ENCODE measurements at places on chromosomes 2 and 18. TPM values are rescaled to one million over a fixed set of nuclear protein-coding genes. Genes with fewer than 3 reads are reported as not detected.

The RMDN2 gene
- 8.9 TPM for total RNA-seq

The AOX1 gene
- total RNA-seq, result 0.42 TPM

DNA sequence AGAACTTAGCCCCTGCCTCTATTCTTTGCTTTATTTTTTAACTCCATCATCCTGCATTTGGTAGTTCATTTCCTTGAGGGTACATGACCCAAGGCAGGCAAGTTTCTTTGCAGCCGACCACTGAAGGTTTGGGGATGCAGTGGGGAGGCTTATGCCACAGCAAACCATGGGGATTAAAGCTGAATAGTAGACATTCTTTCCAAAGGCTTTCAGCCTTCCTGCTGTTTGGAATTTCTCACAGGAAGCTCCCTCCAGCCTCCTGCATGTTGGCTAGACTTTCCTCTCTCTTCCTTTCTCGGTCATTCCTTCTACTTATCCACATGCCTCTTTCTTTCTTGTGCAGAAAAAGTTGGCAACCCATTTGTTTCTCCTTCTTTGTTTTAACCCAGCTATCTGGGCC lies 77.3 kb downstream of the SOCS6 start:
- no peaks in the 10 kb centered on the region for H3K36me3 ChIP-seq
- H3K27me3 ChIP-seq, result no peaks in the 10 kb centered on the region
- no peak for DNase-seq
- H3K4me3 ChIP-seq, result no peak overlapping the region

GRCh38 chr2:119367472-119368099 lies 809 bp downstream of the DBI start:
- peak overlapping the region; percentile 75 for H3K27ac ChIP-seq
- peak; percentile 8 for DNase-seq
- no peaks in the 10 kb centered on the region for H3K27me3 ChIP-seq
- peak overlapping the region; percentile 96 for H3K4me3 ChIP-seq
- H3K36me3 ChIP-seq, result peaks cover 32% of the 10 kb centered on the region
- peaks cover 24% of the 10 kb centered on the region for H3K4me1 ChIP-seq

DNA sequence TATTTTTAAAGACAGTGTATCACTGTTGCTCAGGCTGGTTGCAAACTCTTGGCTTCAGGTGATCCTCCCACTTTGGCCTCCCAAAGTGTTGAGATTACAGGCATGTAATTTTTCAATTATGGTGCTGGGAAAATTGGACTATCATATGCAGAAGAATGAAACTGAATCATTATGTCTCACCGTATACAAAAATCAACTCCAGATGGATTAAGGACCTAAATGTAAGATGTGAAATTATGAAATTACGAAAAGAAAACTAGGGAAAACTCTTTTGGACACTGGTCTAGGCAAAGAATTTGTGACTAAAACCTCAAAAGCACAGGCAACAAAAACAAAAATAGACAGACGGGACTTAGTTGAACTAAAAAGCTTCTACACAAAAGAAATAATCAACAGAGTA lies 31.2 kb downstream of the MAP3K2 start:
- H3K27ac ChIP-seq, result no peak overlapping the region
- H3K36me3 ChIP-seq, result no peaks in the 10 kb centered on the region
- no peaks in the 10 kb centered on the region for H3K4me1 ChIP-seq
- no peak for DNase-seq
- H3K4me3 ChIP-seq, result no peak overlapping the region
- H3K27me3 ChIP-seq, result no peaks in the 10 kb centered on the region

- no peaks in the 10 kb centered on the region for H3K36me3 ChIP-seq
- DNase-seq, result no peak
- H3K27ac ChIP-seq, result no peak overlapping the region
- H3K27me3 ChIP-seq, result no peaks in the 10 kb centered on the region
- no peaks in the 10 kb centered on the region for H3K4me1 ChIP-seq
- no peak overlapping the region for H3K4me3 ChIP-seq
These were observed 253.5 kb upstream of the NRP2 start for GRCh38 chr2:205428811-205429210.

GRCh38 chr2:224666951-224667553 lies 49.1 kb downstream of the CCDC195 start:
- H3K36me3 ChIP-seq, result no peaks in the 10 kb centered on the region
- H3K27me3 ChIP-seq, result no peaks in the 10 kb centered on the region
- H3K27ac ChIP-seq, result no peak overlapping the region
- no peak overlapping the region for H3K4me3 ChIP-seq
- no peaks in the 10 kb centered on the region for H3K4me1 ChIP-seq

GRCh38 chr2:204982303-204982702 lies 437.0 kb downstream of the PARD3B start:
- H3K27ac ChIP-seq, result no peak overlapping the region
- DNase-seq, result no peak
- no peaks in the 10 kb centered on the region for H3K4me1 ChIP-seq
- H3K36me3 ChIP-seq, result no peaks in the 10 kb centered on the region
- no peaks in the 10 kb centered on the region for H3K27me3 ChIP-seq

- no peaks in the 10 kb centered on the region for H3K4me1 ChIP-seq
- H3K4me3 ChIP-seq, result no peak overlapping the region
- H3K27ac ChIP-seq, result no peak overlapping the region
- no peaks in the 10 kb centered on the region for H3K36me3 ChIP-seq
These were observed 19.2 kb downstream of the SH3RF3 start for GRCh38 chr2:109148117-109148746.

- H3K36me3 ChIP-seq, result no peaks in the 10 kb centered on the region
- no peaks in the 10 kb centered on the region for H3K4me1 ChIP-seq
- DNase-seq, result no peak
- H3K27ac ChIP-seq, result no peak overlapping the region
These were observed 95.4 kb downstream of the ITGB1BP1 start for GRCh38 chr2:9327873-9328352.

Measured in thymus (tissue), 14 donors.